ENCODE measurements at places on chromosomes 2 and 18.

DNA sequence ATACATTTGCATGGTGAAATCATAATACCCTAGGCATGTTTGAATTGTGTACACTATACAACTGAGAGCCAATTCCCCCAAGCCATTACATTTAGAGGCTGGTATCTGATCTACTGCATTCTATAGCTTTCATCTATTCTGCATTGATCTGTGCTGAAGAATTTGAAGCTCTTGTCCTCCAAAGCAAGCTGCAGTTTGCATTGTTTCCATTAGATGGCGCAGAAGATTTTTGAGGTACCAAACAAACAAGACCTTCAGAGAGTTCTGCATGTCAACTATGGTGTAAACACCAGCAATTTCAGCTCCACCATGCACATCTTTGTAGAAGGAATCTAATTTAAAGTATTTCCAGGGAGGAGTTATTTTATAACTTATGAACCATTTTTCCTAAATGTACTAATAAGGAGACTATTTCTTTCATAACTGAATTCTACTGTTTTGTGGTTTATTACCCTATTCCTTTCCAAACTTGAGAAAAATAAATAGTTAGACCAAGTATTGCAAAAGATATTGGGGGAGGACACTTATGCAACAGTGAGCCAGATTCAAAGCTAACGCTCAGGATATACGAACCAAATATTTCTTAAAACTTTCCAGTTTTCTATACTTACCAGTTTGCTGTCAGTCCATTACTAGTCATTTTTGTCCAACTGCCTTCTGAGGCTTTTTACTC, 761.8 kb upstream of the ACVR2A start:
- H3K27ac ChIP-seq = no peak overlapping the region
- H3K4me3 ChIP-seq = no peak overlapping the region
- H3K4me1 ChIP-seq = no peaks in the 10 kb centered on the region
- no peaks in the 10 kb centered on the region for H3K36me3 ChIP-seq

DNA sequence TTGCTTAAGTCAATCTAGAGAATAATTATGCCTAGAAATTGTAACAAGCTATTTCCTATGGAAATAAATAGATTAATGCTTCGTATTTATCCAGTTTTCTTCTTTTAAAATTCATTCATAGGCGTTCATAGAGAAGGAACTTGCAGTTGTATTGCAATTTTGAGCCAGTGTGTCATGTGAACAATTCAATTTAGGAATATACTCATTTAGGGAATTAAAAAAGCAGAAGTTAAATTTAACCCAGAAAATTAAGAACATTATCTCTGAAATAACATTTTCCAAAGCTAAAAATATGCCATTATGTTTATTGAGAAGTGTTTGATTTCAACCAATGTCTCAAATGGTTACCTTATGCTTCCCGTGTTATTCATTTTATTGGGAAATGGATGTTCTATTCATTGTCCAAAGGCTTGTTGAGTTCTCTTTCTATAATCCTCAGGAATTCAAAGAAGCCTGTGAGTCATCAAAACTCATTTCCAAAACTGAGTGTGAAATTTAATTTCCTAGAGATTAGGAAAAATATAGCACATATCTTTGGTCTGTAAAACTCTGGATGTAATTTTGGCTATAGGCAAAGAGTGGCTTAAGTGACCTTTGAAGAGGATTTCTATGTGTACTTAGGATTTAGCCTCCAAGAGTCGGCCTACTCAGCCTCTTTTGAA, 99.7 kb downstream of the SLC8A1 start:
- H3K36me3 ChIP-seq = no peaks in the 10 kb centered on the region
- H3K27me3 ChIP-seq = no peaks in the 10 kb centered on the region
- H3K27ac ChIP-seq = peak overlapping the region; percentile 44
- no peak overlapping the region for H3K4me3 ChIP-seq
- DNase-seq = no peak

- DNase-seq = peak; percentile 75
- H3K4me1 ChIP-seq = no peaks in the 10 kb centered on the region
- H3K36me3 ChIP-seq = no peaks in the 10 kb centered on the region
- H3K27ac ChIP-seq = no peak overlapping the region
These were observed 466.5 kb downstream of the METTL4 start for GRCh38 chr18:2104620-2105462.

DNA sequence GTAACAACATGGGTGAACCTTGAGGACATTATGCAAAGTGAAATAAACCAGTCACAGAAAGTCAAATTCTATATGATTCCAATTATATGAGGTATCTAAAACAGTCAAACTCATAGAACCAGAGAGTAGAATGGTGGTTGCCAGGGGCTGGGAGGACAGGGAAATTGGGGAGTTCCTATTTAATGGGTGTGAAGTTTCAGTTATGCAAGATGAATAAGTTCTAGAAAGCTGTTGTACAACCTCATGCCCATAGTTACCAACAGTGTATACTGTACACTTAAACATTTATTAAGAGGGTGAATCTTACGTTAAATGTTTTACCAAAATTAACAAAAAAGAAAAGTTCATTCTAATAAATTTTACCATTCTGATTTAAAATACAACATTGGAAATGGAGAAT, 92.7 kb upstream of the WDSUB1 start:
- H3K27me3 ChIP-seq = no peaks in the 10 kb centered on the region
- no peak overlapping the region for H3K27ac ChIP-seq
- no peaks in the 10 kb centered on the region for H3K4me1 ChIP-seq
